ENCODE measurements at places on chromosomes 5 and 9.

- no peak for DNase-seq
Measured at GRCh38 chr5:115585265-115585664, 17.0 kb downstream of the TICAM2 start.

- no peak for DNase-seq
Measured at GRCh38 chr5:36832274-36832673, 44.3 kb upstream of the NIPBL start.

DNA sequence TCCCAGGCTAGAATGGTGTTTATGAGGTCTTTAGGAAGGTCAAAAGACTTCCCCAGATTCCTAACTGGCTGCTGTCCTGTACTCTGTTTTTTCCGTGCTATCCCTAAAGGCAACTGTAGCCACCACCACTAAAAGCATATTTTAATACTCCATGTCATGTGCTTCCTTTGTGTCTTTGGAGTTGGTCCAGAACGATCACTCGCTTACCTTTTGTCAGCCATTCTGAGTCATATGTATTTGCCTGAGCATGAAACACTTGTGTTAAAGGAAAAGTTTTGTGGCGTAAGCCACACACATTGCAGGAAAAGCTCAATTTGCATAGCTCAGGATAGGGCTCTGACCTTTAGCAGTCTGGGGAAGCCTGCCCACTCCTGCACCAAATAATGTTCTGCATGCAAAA is 299.6 kb downstream of the NTRK2 start:
- no peak for DNase-seq

DNA sequence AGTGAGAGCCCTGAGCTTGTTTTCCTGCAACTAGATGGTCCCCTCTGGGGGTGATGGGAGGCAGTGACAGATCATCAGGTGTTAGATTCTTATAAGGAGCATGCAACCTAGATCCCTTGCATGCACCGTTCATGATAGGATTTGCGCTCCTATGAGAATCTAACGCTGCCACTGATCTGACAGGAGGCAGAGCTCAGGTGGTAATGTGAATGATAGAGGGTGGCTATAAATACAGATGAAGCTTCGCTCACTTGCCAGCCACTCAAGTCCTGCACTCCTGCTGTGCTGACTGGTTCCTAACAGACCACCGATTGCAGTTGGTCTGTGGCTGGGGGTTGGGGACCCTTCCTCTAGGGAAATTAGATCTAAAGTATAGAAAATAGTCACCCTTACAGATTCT is 290.6 kb upstream of the ADCY2 start:
- DNase-seq: no peak

GRCh38 chr9:135251996-135252760 is 164.7 kb downstream of the OLFM1 start:
- no peak for DNase-seq

- DNase-seq: no peak
Measured at GRCh38 chr9:127138444-127138843, 16.0 kb upstream of the ANGPTL2 start.

- no peak for DNase-seq
Measured at GRCh38 chr9:127923771-127924170, 6.8 kb downstream of the PIP5KL1 start.

DNA sequence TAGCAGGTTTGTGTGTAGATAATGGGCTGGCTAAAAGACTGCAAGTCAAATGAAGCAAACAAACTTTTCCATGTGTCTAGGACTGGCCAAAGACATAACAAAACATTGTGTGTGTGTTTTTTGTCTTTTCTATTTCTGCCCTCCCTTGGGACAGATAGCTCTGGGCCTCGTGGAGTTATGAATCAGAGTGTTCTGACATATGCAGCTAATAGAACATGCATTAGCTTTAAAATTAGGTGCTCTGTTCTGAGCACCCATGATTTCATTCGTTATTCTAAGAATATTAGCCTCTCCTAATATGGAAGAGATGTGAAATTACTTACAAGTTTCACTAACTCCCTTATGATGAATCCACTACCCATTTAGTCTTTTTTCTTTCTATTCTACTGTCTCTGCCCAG is 367.3 kb upstream of the PAPPA start:
- no peak for DNase-seq

GRCh38 chr9:61665829-61666228 is 476.0 kb downstream of the SPATA31A7 start:
- no peak for DNase-seq

GRCh38 chr5:68418201-68418600 is 202.6 kb downstream of the PIK3R1 start:
- DNase-seq: no peak

- DNase-seq: no peak
Measured at GRCh38 chr5:90530736-90531487, 1.5 kb upstream of the LYSMD3 start.

GRCh38 chr5:126233256-126233655 is 190.0 kb upstream of the GRAMD2B start:
- DNase-seq: no peak

- DNase-seq: no peak
Measured at GRCh38 chr5:129082225-129083136, 12.1 kb upstream of the ISOC1 start.

GRCh38 chr5:83562071-83562606 is 90.6 kb downstream of the VCAN start:
- no peak for DNase-seq

DNA sequence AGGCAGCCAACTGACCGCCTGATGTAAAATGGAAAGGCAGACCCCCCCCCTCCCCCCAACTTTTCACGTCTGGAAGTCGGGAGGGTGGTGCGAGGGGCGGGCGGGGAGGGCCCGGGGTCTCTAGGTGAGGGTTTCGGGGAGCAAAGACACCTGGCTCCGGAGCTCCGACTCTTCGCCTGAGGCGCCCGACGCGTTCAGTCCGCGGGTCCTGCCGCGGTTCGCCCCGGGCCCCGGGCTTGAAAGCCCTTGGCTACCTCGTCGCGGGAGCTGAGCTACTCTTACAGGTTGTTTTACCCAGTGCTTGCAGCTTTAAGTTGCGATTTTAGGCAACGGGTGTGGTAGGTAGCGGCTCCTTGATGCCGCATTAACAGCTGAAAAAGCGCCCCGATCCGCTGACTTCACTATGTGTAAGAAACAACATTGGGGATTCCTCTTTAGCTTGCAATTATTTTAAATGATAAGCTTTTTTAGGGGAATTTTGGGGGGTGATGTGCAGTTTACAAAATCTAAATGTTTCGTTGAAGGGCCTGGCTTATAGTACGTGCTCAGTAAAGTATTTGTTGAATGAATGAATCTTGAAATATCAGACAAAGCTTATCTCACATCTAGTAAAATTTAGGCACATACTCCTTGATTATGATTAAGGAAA is 722 bp downstream of the CDC42SE2 start:
- DNase-seq: peak; percentile 30

DNA sequence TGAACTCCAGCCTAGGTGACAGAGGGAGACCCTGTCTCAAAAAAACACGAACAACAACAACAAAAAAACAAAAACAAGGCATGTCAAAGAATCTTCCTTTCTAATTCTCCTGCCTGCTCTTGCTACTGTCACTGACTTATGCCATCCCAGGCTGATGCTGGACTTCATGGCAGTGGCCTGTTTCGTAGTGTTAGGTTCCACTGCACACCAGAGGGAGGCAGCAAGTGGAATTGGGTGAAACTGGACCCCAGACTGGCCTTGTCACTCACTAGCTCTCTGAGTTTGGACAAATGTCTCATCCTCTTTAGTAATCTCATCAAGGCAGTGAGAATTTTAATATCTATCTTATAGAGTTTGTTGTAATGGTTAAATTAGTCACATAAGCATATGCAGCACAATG is 12.9 kb downstream of the NIM1K start:
- DNase-seq: no peak

- no peak for DNase-seq
Measured at GRCh38 chr9:128078504-128079434, 10.7 kb downstream of the SLC25A25 start.

- no peak for DNase-seq
Measured at GRCh38 chr9:129185991-129186390, 7.9 kb upstream of the IER5L start.
